Gastrocnemius medialis (tissue), 4 donors: ENCODE measurements at places on chromosomes 13 and 19. TPM values are rescaled to one million over a fixed set of nuclear protein-coding genes. Genes with fewer than 3 reads are reported as not detected.

- DNase-seq, result peak; percentile 80
Observed at GRCh38 chr19:5031231-5032100, 62.6 kb downstream of the KDM4B start.

DNA sequence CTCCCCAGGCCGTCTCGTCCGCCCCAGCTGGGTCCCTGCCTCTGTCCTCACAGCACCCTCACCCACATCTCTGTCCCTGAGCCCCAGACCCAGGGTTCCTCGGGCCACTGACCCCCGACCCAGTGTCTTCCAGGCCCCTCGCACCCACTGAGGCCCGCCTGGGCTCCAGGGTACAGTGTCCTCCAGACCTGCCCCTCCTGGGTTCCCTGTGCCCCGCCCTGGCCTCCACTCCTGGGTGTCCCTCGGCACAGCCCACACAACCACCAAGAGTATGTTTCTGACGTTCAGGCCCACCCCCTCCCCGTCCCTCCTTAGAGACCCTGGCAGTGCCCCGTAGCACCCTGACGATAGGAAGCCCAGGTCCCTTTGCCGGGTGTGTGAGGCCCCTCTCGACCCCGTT lies 22.6 kb upstream of the NCCRP1 start:
- no peak for DNase-seq

DNA sequence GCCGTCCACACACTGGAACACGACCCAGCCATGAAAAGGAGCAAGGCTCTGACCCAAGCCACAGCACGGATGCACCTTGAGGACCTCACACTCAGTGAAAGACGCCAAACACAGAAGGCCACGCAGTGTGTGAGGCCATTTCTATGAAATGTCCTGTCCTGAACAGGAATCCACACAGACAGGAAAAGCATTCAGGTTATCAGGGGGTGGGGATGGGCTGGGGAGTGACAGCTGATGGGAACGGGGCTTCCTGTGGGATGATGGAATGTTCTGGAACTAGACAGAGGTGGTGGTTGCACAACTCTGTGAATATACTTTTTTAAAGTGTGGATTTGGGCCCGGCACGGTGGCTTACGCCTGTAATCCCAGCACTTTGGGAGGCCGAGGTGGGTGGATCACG lies 30.6 kb downstream of the GPX4 start:
- DNase-seq, result no peak

GRCh38 chr19:48866692-48867091 lies 1.7 kb downstream of the PLEKHA4 start:
- DNase-seq, result no peak

NUFIP1 gene
- total RNA-seq, result 5.3 TPM

OCEL1 gene
- 5.1 TPM for total RNA-seq

- DNase-seq, result no peak
Observed at GRCh38 chr19:55603115-55603514, 2.3 kb upstream of the ZNF865 start.

NCR1 gene
- not detected for total RNA-seq

GAPDHS gene
- total RNA-seq, result not detected

DNA sequence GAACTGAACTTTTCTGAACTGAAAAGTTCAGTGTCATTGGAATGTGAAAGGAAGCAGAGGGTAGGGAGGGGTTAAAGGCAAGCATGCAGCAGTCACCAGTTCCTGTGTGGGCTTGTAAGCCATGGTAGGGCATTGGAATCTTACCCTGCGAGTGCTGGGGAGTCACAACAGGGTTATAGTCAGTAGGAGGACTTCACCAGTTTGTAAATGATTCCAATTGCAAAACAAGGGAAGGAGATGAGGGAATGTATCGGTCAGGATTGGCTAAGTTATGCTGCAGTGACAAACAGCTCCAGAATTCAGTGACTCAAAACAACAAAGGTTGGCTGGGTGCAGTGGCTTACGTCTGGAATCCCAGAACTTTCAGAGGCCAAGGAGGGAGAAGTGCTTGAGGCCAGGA lies 12.8 kb downstream of the LYPD3 start:
- DNase-seq, result no peak

- DNase-seq, result no peak
Observed at GRCh38 chr13:98189841-98190505, 12.9 kb upstream of the RNF113B start.

CBY2 gene
- not detected for total RNA-seq

GRCh38 chr19:49672131-49672919 lies 4.7 kb upstream of the PRMT1 start:
- peak; percentile 58 for DNase-seq

DNA sequence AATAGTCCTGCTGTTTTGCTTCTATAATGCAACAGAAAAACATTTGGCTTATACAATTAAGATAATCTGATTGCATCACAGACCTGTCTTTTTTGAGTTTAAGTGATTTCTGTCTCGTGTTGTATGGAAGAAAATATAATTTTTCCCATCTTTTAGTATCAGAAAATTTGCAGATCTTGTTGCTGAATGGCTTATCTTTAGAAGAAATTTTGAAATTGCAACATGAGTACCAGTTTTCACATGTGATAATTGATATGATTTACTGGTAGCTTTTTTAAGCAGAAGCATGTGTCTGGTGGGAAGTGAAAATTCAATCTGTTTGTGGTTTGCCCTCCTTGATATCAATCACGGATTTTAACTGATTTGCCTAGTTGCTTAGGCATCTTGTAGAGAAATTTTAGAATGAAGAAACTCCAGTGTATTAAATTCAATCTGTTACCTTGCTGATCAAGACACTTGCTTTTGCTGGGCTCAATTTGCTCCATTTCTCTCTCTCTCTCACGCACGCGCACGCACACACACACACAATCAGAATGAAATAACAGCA lies 89.8 kb upstream of the MYCBP2 start:
- DNase-seq, result no peak

GRCh38 chr19:53809518-53810186 lies 14.5 kb downstream of the NLRP12 start:
- DNase-seq, result no peak

CYP2B6 gene
- total RNA-seq, result not detected

TPGS1 gene
- 29.5 TPM for total RNA-seq

PTGIR gene
- 1.1 TPM for total RNA-seq

ZNF613 gene
- 1.3 TPM for total RNA-seq

- DNase-seq, result no peak
Observed at GRCh38 chr13:25857830-25858229, 194.0 kb downstream of the SHISA2 start.

DNA sequence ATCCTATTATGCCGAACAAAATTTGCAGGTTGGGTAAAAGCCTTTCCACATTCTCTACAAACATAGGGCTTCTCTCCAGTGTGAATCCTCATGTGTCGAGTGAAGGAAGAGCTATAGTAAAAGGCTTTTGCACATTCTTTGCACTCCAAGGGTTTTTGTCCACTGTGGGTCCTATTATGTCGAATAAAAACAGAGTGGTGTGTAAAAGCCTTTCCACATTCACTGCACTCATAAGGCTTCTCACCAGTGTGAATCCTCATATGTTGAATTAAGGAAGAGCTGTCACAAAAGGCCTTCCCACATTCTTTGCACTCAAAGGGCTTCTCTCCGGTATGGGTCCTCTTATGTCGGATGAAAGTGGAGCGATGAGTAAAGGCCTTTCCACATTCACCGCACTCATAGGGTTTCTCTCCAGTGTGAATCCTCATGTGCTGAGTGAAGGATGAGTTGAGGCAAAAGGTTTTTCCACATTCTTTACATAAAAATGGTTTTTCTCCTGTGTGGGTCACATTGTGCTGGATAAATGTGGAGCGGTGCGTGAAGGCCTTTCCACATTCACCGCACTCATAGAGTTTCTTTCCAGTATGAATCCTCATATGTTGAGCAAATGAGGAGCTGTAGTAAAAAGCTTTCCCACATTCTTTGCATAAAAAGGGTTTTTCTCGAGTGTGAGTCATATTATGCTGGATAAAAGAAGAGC lies 13.6 kb downstream of the ZNF599 start:
- no peak for DNase-seq

GRCh38 chr13:43044720-43045301 lies 21.4 kb downstream of the DNAJC15 start:
- no peak for DNase-seq

DNA sequence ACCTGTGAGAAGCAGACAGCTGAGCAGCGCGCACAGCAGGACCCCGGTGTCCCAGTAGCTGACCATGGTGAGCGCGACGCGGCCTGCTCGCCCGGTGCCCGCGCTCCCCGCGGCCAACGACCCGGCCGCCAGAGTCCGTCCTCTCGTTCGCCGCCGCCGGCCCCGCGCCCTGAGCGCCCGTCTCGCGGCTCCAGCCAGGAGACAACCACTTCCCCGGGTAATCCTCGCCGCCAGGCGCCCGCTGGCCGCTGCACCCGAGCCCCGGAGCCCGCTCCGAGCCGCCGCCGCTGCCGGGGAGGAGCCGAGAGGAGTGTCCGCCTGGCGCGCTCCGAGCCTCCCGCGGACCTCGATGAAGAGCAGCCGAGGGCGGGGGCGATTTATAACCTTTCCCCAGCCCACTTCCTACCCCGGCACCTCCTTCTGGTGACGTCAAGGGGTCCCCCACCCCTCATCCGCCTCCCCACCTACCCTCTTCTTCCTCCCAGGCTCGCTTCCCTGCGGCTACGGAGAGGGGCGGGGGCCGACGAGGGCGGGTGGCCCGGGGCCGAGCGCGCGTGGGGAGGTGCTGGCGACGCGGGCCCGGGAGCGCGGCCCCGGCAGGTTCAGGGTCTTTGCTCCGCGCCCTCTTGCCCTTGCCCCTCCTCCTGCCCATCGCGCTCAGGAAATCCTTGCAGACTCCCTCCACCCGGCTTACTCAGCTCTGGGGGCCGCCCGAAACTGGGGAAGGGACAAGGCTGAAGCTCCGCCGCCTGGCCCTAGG lies at the start of gene FLT1:
Gene FLT1, minus strand, starts transcription at position 351 of the 760 bp plus-strand sequence. Its CDS starts 285 bp downstream, at position 66.
- DNase-seq, result peak; percentile 18
